C1 segment of cervical spinal cord (tissue), 14 donors: ENCODE measurements at places on chromosomes 11 and 22.

DNA sequence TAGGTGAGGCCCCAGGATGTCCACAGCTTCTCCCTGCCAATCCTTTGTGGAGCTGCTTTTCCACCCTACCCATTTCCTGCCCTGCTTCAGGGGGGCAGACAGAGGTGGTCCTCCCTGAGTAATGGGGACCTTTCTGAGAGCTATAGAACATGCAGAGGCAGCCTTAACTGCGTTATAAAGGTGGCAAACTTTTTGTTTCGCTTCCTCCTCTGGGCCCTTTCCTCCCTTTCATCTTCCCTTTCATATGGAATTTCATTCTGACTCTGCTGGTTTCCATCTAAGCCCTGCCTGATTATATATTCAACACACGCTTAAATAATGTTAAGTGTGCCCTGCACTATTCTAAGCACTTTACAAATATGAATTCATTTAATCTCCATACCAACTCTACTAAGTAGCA, 169.3 kb upstream of the E2F8 start:
- DNase-seq = no peak

DNA sequence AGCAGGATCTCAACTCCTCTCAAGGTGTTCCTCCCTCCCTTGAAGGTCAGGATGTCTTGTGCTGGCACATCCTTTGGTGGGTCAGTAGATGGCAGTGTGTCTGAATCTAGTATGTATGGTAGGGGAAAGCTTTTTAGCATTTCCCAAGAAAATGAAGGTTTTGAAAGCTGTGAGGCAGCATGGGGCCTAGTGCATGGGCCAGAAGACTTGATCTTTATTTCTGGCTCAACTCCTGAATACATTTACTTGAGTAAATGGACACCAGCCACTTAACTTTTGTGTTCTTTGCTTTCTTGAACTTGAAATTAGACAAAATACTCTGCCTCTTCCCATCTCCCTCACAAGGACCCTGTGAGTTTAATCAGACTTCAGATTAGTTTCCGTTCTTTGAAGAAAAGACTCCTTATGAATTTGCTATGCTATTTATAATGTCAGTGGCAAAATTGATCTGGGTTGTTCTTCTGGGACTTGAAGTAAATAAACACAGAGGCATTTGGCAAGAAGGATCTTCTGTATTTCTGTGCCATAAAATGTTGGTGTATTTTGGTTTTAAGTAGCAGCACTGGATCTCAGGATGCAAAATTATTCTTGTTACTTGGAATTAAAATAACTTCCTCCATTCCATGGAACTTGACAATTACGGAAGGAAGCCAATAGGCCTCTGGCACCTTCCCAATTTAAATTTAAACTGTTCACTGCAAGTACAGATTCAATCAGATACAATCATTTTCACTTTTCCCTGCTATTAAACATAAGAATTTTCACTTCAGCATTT, 288.8 kb downstream of the CASP12 start:
- no peak for DNase-seq

DNA sequence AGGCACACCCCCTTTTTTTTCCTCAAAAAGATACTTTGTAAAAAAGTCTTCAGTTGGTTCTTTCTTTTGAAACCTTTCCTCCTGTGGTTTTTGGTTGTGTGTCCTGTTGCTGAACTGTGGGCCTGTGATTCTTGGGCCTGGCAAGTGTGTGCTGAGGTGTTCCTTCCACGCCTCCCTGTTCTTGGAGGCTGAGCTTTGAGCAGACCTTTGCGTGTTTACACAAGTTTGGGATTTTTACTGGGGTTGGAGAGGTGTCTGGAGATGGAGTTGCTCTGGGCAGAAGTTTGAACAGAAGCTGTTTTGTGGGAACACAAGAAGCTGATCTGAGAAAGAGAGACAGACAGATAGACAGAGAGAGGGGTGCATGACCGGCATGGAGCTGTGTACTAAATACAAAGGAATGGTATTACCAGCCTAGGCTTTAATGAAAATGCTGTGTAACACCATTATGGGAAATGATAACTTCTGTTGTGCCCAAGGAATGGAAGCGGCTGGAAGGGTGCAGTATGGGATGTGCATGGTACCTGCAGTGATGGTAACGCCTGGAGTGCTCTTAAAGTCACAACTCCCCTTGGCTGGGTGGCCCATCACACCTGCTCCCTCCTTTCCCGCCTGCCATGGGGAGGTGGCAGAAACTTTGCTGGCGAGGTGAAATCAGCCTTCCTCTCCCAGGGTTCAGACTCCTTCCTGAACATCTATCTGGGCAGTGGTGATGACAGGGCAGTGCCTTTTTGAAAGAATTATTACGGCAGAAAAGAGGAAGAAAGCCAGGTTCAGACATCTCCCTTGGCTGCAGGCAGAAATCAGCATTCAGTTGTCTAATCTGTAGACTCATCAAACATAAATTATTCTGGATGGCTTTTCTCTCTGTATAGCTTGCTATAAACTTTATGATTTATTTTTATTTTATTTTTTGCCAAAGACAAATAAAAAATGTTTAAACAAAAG, 70.4 kb downstream of the LDLRAD3 start:
- DNase-seq = no peak

- DNase-seq = no peak
Observed at GRCh38 chr11:76642341-76642740, 28.2 kb downstream of the LRRC32 start.

- DNase-seq = no peak
Observed at GRCh38 chr11:36684840-36685801, 87.1 kb upstream of the RAG2 start.

GRCh38 chr11:116909245-116909644, 71.8 kb upstream of the APOA1 start:
- DNase-seq = no peak
